NCI-H2171 (cell line): ENCODE measurements at places on chromosomes 1 and 21.

GRCh38 chr1:234584926-234585325, 25.1 kb downstream of the IRF2BP2 start:
- DNase-seq, result peak; percentile 49

- no peak for DNase-seq
Measured at GRCh38 chr1:214583824-214584554, 19.0 kb upstream of the CENPF start.

DNA sequence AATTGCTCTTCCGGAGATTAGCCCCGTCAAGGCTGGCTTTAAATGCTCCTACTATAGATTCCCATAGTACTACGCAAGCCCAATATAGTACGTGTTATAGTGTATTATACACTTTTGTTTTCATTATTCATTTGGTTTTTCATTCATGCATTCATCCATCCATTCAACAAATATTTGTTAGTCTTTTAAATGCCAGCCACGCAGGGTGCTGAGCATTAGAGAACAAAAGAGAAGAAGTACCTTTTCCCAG, 513 bp upstream of the RAB3GAP2 start:
- DNase-seq, result no peak

DNA sequence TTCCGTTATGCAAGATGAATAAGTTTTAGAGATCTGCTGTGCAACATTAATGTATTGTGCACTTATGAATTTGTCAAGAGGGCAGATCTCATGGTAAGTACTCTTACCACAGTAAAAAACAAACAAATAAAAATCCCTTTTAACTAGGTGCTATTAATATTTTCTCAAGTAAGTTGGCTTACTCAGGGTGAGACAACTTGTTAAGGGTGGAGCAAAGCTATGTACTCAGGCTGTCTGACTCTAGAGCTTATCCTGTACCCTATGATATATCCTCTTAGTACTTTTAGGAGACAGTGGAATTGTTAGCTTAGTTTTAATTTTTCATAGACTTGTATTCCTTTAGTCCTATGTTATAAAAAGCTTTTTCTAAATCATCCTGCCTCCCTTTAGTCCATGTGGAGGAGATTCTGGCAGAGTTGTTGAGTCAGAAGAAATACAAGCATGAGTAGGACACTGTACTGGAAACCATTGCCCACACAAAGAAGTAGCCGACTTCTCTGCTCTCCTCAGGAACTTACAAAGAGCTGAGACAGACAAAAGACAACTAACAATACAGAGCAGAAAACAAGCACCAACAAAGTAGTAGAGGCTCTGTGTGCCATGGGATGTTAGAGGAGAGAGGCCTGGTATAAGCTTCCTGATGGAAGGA, 49.2 kb downstream of the S1PR1 start:
- no peak for DNase-seq

GRCh38 chr1:205504311-205505075, at the start of gene CDK18:
TSS of gene CDK18 (plus strand) at chr1:205504669. CDS start at chr1:205523168, 18,499 bp downstream.
- DNase-seq, result peak; percentile 58

DNA sequence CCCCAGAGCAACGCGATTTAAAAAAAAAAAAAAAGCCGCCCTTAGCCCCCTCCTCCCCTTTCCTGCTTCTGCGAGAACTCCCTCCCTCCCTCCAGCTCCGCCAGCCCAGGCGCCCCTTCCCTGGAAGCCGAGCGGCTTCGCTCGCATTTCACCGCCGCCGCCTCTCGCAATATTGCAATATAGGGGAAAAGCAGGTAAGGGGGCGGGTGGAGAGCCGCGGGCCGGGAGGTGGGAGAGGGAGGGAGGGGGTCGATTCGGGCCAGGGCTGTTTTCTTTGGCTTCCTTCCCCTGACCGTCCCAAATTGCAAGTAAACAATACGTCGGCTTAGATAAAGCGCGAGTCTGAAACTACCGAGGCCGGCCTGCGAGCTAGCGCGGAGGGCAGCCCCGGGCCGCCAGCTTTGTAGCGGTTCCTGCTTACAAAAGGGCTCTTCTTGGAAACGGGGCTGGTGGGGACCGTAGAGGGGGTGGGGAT, 408 bp downstream of the LMO4 start:
- no peak for DNase-seq

DNA sequence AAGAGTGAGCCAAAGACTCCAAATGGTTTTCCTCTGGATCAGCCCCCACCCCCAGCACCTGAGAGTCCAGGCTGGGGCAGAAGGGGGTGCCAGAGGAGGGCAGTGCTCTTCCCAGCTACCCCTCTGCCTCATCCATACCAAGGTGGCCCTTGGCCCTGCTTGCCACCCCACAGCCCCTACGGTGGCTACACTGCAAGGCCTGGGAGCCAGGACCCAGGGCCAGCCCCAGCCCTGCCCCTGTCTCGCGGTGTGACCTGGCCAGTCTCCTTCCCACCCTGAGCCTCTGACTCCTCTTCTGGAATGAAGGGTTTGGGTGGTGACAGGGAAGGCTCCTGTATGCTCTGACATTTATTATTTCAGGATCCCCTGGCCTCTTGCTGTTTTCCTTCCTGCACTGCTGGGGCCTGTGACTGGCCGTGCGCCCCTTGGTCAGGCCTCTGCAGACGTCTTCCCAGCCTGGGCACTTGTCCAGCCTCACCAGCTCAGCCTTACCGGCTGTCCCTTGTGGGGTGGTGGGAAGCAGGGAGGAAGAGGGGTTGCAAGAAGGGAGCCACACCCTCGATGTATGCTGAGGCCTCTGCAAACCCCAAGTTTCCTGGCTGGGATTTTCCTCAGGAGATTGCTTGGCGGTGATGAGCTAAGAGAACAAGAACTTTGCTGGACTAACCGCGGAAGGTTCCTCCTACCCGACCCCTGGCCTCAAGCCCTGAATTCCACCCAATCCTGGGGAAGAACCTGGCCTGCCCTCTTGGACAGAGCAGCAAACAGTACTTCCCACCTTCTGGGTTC, 13.5 kb downstream of the ASAP3 start:
- DNase-seq, result no peak
